Epithelial cell of prostate (primary cell): ENCODE measurements at places on chromosomes 3 and 15.
A peak's percentile ranks its signal among the peaks of the same experiment; 100 is the strongest.

GRCh38 chr3:171351676-171352075 lies 108.5 kb downstream of the TNIK start:
- DNase-seq = peak; percentile 69

DNA sequence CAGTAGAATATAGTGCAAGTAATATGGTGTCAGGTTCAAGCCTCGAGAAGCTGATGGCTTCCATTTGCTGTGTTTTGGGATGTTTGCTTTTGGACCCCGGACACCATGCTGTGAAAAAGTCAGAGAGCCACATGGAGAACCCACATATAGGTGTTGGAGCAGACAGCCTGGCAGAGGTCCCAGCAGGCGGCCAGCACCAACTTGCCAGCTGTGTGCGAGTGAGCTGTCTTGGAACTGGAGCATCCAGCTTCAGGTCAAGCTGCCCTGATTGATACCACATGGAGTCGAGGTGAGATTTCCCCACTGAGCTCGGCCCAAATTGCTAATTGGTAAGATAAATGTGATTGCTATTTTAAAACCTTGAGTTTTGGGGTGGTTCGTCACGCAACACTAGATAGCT lies 185.7 kb upstream of the TBL1XR1 start:
- no peak for DNase-seq

DNA sequence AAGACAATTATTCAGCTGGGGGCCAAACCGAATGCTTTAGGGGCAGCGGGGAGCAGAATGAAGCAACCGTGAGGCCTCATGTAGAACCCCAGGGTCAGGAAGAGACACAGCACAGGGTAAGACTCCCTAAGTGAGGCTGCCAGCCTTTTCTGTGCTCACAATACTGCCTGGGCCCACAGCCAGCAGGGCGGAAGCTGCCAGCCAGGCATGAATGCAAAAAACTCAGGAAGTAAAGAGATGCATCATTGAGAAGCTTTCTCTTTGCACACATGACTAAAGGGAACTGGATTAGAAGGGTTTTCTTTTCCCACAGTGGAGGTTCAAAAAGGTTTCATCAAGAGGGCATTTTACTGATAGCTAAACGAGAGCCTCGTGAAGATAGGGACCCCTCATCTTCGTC lies 33.3 kb downstream of the CA12 start:
- DNase-seq = peak; percentile 58

- no peak for DNase-seq
These were observed 2.5 kb upstream of the FBN1 start for GRCh38 chr15:48647962-48648361.

DNA sequence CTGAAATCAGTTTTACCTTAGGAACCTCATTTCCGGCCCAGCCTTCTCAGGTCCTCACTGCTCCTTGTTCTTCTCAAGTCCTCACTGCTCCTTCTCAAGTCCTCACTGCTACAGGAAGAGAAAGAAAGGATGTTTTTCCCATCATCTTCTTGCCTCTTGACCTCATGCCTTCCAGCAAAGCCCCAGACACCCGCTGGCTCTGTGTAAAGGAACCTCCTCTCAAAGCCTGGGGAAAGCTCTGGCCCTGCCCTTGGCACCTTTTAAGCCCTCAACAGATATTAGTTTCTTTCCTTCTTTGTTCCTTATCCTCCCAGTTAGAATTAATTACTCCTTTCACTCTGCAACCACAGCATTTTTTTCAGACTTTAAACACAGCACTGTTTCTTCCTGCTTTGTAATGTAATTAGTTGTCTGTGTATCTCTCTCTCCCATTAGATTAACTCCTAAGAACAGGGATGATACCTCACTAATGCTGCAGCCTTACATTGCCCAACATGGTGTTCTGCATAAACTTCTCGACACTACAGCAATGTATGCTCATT lies 4.0 kb upstream of the WDR49 start:
- no peak for DNase-seq

GRCh38 chr15:34241376-34242330 lies 16.8 kb downstream of the EMC4 start:
- DNase-seq = peak; percentile 52

DNA sequence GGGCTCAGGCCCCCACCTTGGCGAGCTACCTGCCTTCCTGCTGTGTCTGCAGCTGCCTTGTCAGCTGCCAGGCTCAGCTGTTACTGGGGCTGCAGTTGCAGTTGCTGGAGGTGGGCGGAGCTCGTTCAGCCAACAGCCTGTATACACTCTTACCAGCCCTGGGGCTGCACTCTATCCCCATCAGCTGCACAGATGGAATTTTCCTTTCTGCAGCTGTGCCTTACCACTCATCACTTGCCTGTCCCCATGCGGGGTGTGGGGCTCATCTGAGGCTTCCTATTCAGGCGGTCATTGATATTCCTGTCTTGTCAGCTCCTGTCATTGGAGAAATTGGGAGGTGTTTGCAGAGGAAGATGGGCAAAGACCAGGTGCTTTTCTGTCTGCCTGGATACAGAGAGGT lies 9.1 kb upstream of the SYN2 start:
- DNase-seq = no peak

DNA sequence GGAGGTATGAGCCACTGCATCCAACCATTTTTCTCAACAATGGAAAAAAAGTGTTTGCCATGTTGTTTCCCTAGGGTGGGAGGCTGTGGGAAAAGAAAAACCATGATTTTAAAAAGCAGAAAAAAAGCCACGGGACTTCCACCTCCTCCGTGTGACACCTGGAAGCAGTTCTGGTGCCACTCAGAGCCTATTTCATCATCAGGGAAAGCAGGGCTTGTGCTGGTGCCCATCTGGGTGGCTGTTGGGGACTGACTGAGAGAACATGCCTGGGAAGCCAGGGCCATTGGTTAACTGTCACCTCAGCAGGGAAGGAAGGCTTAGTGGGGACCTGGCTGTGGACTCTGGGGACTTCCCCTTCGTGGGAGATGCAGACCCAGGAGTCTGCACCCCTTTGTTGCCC lies 7.3 kb downstream of the RNU5B-1 start:
- no peak for DNase-seq

- DNase-seq = no peak
These were observed 118.8 kb upstream of the UBE2E2 start for GRCh38 chr3:23084367-23084766.

DNA sequence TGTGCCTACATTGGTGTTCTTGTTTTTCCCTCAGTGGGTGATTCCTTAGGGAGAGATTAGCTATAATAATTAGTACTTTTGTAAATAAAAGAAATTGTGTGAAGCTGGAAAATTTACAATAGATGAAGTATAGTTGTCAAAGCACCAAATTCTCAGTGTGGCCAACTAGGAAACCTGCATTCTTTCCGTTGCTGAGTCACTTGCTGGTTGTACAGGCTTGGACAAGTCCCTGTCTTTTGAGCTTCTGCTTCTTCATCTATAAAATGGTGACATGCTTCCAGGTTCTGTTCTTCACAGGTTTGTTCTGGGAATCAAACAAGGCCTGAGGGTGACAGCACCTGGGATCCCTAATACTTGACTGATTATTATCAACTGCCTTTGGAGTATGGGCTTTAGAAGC lies 184.1 kb upstream of the HES1 start:
- peak; percentile 68 for DNase-seq

- DNase-seq = no peak
These were observed 12.9 kb downstream of the NR2F2 start for GRCh38 chr15:96343113-96344059.

- DNase-seq = no peak
These were observed 6.8 kb upstream of the PDIA5 start for GRCh38 chr3:123060054-123060453.

GRCh38 chr3:113084777-113085176 lies 94.0 kb downstream of the GTPBP8 start:
- DNase-seq = no peak

GRCh38 chr3:135760581-135760980 lies 204.9 kb upstream of the PPP2R3A start:
- DNase-seq = no peak

- no peak for DNase-seq
These were observed 92.5 kb downstream of the HMG20A start for GRCh38 chr15:77513226-77513625.

- DNase-seq = peak; percentile 22
These were observed 71.0 kb upstream of the MDFIC2 start for GRCh38 chr3:70383360-70383831.

DNA sequence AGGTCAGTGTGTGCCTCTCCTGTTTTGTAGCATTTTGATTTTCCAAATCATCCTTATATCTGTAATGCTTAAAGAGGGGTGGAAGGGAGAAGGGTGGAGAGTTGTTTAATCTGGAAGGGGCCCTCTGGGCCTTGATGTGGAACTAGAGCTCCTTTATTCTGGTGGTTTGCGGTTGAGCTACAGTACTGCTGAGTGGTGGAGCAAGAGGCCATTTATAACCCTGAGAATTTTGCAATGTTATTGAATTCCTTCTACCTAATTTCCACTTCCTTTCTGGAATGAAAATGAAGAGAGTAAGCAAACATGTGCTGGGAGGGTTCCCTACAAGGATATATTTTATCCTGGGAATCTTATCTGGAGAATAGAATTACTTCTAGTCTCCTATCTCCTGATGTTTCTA lies 35.3 kb upstream of the TUBGCP5 start:
- no peak for DNase-seq

DNA sequence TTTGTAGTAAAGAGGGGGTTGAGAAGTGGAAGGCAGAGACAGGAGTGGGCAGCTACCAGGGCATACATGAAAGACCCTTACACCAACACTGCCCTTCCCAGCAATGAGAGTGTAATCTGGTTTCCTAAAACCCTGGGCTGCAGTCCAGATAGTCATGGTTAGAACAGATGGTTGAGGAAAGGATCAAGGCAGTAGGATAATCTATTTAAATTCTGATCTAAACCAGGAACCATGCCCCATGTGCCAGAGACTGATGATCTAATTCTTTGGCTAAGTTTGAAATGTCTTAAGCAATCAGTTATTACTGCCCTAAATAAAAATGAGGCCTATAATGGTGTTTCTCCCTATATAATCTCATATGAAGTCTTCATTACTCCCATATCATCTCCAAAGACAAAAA lies 59.6 kb downstream of the PRTG start:
- no peak for DNase-seq

- DNase-seq = no peak
These were observed 10.6 kb upstream of the TGM5 start for GRCh38 chr15:43277231-43277823.

GRCh38 chr3:124850212-124850611 lies 37.0 kb downstream of the ITGB5 start:
- DNase-seq = no peak

- no peak for DNase-seq
These were observed 38.6 kb downstream of the DNAH1 start for GRCh38 chr3:52354676-52355075.

- no peak for DNase-seq
These were observed 363 bp downstream of the MAGI1 start for GRCh38 chr3:66038384-66038725.

DNA sequence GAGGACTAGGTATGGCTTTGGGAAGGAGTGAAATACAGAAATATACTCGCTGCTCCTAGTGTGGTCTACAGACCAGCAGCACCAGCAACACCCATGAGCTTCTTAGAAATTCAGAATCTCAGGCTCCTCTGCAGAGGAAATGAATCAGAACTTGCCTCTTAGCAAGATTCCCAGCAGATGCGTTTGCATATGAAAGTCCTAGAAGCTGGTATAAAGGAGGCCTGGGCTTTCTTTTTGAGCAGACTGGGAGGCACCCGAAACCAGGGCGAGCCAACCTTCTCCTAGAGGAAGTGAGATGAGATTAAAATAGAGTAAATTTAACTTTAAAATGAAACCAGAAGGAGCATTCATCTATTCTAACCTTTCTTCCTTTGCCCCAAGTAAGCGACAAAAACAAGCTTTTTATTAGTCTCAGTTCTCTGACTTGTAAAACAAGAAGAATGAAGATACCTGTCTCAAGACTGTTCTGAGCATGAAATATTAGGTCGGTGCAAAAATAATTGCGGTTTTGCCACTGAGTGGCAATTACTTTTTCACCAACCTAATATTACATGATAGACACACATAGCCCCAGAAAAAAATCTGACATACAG lies 140.0 kb downstream of the PDZRN3 start:
- DNase-seq = no peak

GRCh38 chr3:71579326-71579934 lies 4.1 kb downstream of the FOXP1 start:
- DNase-seq = no peak

- DNase-seq = no peak
These were observed 34.4 kb downstream of the TRIM42 start for GRCh38 chr3:140712301-140712700.

GRCh38 chr3:182182531-182182968 lies 470.8 kb downstream of the SOX2 start:
- peak; percentile 86 for DNase-seq

DNA sequence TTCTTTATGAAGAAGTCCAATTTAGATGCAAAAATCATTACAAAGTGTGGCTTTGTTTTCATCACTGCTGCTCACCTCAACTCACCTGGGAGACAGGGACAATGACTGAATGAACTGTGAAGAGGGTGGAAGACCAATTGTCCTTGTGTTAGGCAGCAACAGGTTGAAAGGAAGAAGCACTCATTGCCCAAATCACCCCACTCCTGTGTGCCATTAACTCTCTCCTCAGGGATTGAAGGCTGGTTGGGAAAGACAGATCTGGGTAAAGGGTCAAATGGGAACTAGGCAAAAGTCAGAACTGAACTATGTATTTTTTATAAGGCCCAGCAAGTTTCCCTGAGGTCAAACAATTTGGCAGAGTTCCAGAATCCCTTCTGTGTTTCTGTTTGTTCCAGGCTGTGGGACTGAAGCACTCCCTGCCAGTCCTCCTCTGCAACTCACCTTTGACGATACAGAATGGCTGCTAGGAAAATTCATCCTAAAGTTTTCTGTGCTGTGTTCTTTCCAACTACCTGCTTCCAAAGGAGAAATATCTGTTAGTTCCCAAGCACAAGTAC lies 68.6 kb upstream of the CCDC39 start:
- DNase-seq = no peak

GRCh38 chr15:74240002-74240568 lies 4.0 kb downstream of the CCDC33 start:
- peak; percentile 57 for DNase-seq

DNA sequence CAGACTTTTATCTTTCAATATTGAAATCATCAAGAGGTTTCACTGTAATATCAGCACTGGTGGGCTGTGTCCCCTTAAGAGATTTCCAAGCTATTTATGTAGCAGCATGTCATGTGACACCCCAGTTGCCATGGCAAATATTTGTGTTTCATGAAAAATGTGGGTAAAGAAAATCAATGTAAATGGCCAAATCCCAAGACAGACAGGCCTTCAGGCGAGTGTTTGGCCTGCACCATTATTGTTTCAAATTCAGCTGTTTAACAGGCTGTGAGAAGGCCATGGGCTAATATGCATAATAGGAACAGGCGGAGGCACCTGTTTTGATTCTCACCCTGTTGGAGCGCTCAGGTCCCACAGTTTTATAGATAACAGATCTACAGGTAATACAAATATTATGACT lies 104.2 kb downstream of the IQCH start:
- DNase-seq = no peak

GRCh38 chr15:23761386-23761785 lies 74.3 kb upstream of the NDN start:
- no peak for DNase-seq

- DNase-seq = no peak
These were observed 1417.0 kb upstream of the ALCAM start for GRCh38 chr3:103949693-103950092.

GRCh38 chr3:12483872-12484197 lies 445 bp upstream of the TSEN2 start:
- DNase-seq = no peak
